ENCODE measurements at places on chromosomes 7 and 10.
A peak's percentile ranks its signal among the peaks of the same experiment; 100 is the strongest.

DNA sequence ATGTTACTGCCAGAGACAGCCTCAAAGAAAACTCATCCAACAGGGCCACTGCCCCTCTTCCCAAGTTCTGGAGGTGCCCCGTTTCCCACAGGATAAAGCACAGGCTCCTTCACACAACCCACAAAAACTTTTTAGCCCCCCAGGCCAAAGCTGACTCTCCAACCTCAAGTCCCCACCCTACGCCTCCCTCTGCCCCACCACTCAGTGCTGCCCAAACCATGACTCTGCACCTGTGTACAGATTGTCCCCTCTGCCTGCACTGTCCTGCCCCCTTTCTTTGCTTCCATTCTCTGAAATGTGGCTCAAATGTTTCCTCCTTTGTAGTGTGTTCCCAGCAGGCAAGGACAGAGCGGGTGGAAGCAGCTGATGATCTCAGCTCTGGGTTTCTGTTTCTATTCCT is 284.0 kb downstream of the GRID1 start:
- DNase-seq: no peak

DNA sequence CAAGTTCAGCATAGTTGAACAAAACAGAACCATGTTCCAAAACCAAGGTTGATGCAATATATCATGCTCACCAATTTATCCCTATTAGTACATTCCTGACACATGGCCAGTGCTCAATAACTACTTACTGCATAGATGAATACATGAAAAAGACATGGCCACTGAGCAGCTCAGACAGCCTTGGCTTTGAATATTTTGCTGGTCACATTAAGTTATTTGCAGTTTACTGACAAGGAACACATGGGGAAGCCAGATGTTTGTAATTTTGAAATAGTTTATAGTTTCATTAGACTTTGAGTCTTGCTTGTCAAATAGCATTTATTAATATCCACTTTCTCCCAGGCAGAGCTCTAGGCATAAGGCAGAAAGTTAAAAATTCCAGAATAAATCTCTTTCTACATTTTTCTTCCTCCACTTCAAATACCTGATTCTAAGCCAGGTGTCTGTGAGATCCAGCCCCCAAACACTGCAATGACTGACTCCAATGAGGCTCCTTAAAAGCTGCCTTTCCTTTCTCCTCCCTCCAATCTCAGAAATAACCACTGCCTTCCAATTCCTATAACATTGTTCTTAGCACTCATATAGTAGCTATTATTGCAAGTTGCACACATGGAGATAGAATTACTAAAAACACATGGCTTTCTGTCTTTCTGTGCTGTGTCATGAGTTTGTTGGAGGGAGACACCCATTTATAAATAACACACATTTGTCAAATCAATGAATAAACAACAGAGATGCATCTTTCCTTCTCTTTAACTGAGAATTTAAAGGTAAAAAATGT is 91.3 kb downstream of the PCGF5 start:
- DNase-seq: no peak

GRCh38 chr7:124033095-124033806 is 384 bp upstream of the TMEM229A start:
- DNase-seq: no peak

GRCh38 chr10:127400216-127400615 is 148.9 kb upstream of the NPS start:
- DNase-seq: no peak

DNA sequence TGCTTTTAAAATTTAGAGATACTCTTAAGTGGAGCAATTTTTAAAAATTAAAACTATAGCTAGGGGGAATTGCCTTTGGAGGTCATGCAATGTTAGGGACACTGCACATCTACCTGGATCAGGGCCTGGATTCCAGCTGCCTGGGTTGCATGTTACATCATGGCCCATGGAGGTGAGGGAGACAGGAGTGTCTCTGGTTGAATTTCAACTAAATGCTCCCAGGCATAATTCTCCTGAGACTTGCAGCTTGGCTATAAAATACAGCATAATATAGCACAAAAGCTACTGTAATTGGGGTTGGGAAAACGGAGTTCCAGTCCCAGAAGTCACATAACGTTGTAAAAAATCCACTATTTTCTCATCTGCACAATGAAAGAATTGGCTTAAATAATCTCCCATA is 782.5 kb downstream of the LRMDA start:
- no peak for DNase-seq

DNA sequence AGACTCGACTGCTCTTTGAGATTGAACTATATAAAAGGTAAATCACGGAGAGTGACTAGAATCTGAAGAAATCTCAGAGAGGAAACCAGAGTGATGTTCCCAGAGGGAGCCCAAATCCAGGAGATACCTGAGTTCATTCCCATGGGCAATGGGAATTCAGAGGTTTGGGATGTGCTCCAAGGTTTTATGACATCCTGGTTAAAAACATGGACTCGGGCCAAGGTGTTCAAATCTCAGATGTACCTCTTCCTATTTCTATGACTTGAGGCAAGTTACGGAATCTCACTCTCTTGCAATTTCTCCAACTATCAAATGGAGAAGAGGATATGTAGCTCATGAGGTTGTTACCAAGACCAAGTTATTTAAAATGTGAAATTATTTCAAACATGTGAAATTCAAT is 54.5 kb upstream of the RAB18 start:
- no peak for DNase-seq

- no peak for DNase-seq
Measured at GRCh38 chr7:8042796-8043535, 74.4 kb downstream of the GLCCI1 start.

GRCh38 chr7:89183712-89184111 is 388.2 kb upstream of the TEX47 start:
- DNase-seq: no peak

DNA sequence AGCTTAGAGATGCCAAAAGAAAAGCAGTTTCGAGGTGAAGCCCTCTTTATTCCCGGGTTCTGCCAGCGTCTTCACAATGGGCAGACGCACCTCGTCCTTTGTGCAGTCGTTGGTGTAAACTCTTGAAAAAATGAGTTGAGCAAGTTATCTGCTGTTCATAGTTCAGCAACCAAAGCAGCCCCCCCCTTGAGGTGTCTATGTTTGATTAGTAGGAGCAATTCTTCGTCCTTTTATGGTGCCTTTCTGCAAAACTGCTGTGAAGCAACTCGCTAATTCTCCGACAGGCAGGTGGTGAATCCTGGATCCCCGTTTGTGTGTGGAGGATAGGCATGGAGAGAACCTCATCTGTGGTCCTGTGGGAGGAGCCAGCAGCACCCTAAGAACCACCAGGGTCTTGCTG is 234.5 kb downstream of the GLRX3 start:
- DNase-seq: no peak

GRCh38 chr7:149561072-149561471 is 63.5 kb upstream of the ZNF746 start:
- no peak for DNase-seq

DNA sequence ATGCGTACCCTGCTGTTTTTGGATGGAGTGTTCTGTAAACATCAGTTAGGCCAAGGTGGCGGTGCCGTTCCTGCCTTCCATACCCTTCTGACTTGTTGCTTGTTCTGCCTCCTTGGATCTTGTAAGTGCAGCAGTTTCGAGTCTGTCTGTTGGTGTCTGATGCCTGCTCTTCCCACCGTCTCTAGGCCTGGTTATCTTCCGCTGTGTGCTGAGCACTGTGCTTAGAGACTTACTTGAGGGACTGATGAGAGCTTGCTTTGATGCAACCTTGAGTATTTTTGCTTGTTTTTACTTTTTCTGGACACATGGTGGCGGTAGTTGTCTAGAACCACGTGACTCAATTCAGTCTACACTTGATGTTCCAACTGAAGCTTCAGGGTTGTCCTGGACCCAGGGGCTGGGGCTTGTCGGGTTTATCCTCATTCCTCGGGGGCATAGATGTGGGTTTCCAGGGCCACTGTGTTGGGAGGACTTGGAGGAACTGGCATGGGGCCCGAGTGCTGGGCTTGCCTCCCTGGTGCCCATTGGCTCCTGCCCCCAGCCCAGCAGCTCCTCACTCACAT is 14.4 kb upstream of the SPRN start:
- DNase-seq: no peak

- no peak for DNase-seq
Measured at GRCh38 chr10:30751678-30752331, 122.3 kb upstream of the LYZL2 start.

DNA sequence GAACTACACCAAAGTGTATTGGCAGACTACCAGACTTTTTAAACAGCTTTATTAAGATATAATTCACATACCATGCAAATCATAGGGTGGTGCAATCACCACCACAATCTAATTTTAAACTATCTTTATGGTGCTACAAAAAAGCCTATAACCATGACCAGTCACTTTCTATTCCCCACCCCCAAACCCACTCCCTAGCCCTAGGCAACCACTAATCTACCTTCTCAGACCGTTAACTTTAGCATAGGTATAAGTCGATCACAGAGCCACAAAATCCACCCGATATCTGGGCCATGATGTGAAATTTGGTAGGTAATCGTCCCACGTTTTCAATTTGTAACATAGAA is 536 bp upstream of the POM121 start:
- peak; percentile 50 for DNase-seq

- no peak for DNase-seq
Measured at GRCh38 chr10:61992671-61993668, 91.5 kb downstream of the ARID5B start.

GRCh38 chr10:5365928-5366327 is 1.2 kb downstream of the UCN3 start:
- no peak for DNase-seq

DNA sequence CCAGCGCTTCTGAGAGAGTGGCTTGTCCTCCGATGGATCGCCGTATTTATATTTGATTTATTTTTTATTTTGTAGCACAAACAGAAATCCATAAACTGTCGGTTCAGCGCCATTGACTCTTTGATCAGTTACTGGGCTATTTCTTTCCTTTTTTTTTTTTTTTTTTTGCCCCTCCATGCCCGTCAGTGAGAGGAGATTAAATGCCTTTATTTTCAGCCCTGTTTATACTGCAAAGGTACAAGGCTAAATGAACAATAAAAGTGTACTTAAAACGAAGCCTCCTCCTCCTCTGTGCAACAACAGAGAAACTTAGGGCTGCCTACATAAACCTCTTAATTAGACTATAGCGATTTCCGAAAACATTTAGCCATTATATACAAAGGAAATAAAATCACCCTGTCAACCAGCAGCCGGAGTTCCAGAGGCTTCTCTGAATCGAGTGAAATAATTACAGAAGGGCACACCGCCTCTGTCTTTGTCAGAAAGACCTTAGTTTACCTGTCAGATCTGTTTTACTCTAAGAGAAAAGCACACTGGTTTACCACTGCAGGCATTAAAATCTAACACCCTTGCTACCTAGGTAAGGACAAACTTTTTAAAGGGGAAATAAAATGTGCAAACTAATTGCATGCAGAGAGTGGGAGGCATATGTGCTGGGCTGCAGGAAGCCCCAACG is 3.5 kb downstream of the EBF3 start:
- no peak for DNase-seq

DNA sequence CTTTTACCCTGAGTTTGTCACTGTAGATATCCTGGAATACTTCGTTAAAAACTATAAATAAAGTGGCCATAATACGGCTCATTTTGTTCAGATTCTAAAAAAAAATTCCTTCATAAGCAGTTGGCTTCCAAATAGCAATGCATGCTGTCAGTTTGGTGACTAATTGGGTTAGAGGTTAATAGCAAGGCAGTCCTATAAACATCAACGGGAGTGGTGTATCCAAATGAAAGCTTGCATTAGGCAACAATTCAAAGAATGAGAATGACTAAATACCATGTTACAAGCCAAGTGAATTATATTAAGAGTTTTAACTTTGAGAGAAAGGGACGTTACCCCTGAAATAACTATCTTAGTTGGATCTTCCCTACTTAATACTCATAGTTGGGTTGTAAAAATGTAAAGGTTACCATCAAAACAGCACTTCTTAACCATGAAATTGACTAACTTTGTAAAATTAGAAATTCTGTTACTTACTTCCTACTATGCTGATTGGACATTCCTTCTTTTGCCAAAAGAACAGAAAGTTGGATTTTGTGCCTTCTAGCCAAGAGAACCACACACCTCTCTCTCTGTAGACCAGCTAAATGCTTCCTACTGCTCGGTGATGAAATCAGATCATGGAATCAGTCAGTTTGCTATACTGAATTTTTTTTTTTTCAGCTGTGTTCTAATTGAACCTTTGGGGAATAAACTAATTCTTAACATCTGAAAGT is 98.0 kb downstream of the KAT6B start:
- peak; percentile 8 for DNase-seq

DNA sequence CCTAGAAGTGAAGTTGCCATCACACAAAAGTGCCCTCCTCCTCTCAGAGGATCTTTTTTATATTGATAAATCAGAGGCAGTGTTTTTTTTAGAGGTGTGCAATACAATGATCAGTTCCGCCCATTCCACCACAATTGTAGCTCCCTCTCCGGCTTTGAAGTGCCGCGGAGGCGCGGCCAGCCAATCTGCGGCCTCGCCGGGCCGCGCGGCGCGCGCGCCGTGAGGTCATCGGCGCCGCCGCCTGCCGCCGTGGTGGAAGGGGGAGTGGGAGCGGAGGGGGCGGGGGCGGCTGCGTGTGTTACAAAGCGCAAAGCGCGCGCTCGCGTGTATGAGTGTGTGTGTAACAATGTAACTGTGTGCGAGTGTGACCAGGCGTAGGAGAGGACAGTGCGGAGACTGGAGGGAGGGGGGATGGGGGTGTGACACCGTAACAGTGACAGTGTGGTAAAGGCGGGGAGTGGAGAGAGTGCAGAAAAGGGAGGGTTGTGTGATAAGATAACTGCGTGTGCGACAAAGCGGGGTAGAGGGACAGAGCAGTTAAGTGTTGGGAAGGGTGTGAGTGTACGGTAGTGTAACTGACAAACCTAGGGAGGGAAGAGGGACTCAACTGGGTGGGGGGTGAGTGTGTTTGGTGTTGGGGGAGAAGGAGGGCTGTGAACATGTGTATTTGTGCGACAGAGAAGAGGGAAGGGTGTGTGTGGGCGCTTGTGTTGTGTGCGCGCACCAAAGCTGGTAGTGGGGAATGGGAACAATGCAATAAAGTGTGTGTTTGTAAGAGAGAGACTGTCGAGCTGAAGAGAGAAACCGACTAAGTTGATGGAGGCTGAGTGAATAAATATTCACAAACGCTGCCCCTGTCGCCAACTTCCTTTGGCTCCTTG is at the start of gene SP8:
Gene SP8, minus strand, starts transcription at position 108 of the 881 bp plus-strand sequence. Its CDS starts 88 bp downstream, at position 20.
- DNase-seq: peak; percentile 73

- DNase-seq: no peak
Measured at GRCh38 chr7:17623546-17624185, 316.6 kb downstream of the SNX13 start.

Measured in SW 1271 (cell line).